Head of caudate nucleus (tissue), 42 donors: ENCODE measurements at places on chromosomes 1 and 21.

DNA sequence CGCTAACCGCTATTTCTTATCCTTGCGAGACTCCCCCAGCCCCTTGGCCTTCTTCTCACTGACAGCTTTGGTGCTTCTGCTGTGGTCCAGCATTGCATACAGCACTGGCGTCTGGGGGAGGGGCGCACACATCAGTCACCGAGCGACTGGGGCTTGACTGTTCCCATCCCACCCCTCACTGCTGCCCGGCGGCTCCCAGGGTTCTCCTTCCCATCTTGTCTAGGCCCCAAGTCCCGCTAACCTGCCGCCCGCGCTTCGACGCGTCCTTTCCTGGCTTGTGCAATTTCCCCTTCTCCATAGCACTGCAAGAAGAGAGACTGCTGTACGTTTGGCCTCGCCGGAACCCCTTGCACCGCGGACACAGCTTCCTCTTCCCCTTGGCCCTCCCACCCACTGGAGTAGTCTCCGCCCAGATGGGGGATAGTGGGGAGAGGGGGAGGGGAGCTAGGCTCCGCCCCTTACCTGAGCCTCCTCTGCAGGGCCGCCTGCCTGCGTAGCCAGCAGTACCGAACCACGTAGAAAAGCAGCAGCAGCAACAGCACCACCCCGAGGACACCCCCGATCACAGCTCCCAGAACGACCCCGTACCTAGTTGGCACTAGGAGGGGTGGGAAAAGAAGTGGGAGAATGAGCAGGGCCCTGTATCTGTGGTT is 3.8 kb downstream of the MPZ start:
- peak; percentile 61 for DNase-seq

DNA sequence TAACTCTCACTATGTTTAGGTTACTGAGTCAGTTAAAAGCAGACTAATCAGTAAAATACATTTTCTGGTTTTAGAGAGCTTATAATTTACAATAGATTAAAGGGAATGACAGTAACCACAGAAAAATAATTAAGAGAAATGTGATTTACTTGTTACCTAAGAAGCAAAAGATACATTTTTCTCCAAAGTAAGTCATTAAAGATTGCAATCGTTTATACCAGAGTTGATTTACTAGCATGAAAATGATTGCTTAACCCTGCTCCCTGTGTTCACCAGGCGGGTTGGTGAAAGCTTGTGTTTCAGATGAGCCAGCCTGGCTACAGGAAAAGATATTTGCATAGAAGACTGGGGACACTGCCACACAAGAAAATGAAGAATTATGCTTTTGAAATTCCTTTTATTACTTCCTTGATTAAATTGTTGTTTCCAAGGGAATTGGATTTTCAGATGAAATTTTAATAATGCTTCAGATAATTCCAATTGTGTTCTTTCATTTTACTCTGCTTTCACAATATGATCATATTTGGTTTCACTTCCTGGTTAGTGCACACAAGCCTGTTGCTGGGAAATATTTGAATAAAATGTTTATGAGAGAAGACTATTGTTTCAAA is 27.9 kb downstream of the LRRC8B start:
- no peak for DNase-seq

DNA sequence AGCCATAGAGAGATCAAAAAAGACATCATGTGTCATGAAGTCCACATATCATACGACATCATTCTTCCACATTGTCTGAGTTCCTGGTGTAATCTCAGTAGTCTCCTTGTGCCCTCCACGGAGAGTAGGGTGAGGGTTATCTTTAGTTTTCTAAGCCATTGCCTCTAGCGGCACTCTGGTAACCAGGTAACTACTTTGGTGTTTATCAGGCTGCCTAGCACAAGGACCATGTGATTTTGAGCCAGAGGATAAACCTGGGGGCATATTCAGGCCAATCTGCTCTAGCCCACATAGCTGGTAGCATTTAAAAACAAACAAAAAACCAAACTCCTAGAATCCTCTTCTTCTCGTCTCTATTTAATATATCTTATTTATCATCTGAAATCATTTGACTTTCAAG is 147.4 kb downstream of the GDAP2 start:
- no peak for DNase-seq

DNA sequence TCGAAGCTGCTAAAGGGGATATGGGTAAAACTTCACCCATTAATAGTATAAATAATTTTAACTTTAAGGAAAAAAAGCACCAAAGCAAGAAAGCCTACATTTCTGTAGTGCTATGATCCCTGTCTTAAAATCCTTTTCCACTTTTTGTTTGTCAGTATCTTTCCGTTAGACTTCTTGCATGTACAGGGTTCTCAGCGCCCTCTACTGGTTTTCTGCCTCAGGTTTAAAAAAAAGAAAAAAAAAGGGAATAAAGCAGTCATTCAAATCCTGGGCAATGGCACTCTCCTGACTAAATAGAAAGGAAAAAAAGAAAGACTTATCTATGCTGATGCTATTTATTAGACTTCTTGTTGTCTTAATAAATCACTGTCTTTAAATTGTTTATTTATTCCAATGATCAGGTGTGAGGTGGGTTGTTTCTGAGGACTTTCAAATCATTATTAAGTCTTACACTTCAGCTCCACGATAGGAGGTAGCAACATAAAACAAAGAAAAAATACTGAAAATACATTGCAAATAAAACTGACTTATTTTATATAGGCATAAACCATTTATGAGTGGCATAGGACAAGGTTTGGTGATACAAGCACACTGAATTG is 475.4 kb upstream of the NR5A2 start:
- peak; percentile 74 for DNase-seq

DNA sequence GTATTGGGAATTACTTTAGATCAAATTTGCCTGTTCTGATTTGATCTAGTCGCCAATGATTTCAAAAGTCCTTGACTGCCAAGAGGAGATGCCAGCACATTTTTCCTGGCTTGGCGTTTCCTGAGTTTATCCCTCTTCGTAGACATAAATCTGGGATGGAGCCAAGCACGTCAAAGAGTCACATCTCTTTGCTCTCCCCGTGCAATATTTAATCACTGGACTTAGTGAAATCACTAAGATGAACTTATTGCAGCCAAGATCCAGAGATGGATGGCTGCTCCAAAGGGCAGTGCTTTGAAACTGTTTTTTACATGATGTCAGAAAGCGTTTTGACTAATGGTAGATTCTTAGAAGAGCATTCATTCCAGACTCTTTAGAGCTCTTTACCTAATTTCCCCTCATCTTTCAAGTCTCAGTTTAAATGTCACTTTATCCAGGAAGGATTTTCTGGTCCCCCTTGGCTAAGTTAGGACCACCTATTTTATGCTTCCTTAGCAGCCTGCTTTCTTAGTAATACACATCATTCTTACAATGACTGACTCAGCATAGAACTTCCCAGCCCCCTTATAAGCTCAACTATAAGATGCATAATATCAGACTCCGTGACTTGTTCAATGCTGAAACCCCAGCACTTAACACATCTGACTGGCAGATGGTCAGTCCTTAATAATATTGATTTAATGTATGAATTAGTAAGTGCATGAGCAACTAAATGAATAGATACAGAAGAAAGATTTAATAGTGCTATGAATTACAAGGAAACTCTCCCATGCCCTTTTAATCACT is 94.4 kb upstream of the GREM2 start:
- no peak for DNase-seq

DNA sequence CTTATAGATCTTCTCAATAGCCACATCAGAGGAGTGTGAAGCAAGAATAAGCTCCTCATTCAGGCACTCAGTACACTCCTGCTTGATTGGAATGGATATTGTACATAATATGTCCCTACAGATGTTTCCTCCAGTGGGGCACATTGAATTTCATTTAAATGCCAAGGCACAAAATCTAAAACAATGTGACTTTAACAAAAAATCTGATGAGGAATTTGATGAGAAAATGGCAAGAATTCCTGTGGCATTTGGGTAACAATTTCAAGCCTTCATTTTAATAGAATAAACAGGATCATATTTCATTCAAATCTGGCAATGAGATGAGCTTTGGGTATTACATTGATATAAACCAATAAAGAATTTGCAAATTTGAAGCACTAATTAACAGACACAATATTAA is 307.7 kb upstream of the PKN2 start:
- no peak for DNase-seq

DNA sequence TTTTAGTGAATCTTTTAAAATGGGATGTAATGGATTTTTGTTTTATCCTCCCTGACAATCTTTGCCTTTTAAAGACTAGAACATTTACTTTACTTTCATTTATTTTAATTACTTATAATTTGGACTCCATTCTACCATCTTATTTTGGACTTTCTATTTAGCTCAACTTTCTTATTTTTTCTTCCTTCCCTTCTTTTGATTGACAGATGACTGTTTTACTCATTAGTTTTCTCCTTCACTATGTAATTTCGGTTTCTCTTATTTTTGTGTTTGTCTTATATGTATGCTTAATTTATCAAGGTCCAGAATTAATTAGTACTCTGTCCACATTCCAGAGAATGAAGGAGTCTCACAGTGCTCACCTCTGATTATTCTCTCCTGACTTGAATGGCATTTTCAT is 109.9 kb downstream of the PCBP3 start:
- no peak for DNase-seq

GRCh38 chr1:197914510-197914909 is 2.7 kb upstream of the LHX9 start:
- DNase-seq, result no peak

GRCh38 chr1:170071378-170071777 is 3.1 kb downstream of the KIFAP3 start:
- no peak for DNase-seq

- peak; percentile 10 for DNase-seq
These were observed 330.6 kb downstream of the RPS6KC1 start for GRCh38 chr1:213381572-213382084.

GRCh38 chr1:183288583-183288982 is 102.5 kb downstream of the LAMC2 start:
- no peak for DNase-seq

GRCh38 chr1:85278853-85279314 is 2.5 kb upstream of the BCL10 start:
- DNase-seq, result peak; percentile 50

GRCh38 chr1:29586991-29587745 is 350.8 kb downstream of the PTPRU start:
- no peak for DNase-seq

DNA sequence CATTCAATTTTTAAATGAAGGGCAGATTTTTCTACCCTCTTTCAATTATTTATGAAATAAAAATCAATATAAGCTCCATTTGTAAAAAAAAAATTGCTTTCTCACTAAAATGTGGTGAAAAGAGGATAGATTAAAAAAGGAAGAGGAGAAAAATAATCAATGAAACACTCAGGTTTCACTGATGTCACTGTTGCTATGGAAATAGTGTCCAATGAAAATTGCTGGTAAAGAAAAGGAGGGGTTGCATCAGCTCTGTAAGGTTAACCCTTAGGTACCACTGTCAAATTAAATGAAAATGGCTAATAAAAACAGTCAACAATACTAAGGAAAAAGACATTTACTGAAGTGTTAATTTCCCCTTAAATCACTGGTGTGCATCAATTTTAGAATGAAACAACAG is 91.6 kb upstream of the TTC39A start:
- DNase-seq, result no peak

DNA sequence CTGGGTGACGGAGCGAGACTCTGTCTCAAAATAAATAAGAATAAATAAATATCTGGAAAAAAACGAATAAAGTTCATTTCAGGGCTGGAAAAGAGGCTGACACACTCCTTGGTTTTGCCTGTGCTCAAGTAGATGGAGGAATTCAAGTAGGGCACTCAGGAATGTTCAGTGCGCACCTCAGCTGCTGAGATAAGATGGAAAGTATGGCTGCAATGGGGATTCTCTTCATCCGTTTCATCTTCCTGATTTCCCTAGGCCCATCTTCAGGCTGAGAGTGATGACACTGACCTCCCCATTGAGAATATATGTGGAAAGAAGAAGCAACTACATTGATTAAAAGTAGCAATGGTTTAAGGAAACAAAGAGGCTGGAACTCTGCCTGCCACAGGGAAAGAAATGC is 130.5 kb upstream of the ZNF644 start:
- no peak for DNase-seq

DNA sequence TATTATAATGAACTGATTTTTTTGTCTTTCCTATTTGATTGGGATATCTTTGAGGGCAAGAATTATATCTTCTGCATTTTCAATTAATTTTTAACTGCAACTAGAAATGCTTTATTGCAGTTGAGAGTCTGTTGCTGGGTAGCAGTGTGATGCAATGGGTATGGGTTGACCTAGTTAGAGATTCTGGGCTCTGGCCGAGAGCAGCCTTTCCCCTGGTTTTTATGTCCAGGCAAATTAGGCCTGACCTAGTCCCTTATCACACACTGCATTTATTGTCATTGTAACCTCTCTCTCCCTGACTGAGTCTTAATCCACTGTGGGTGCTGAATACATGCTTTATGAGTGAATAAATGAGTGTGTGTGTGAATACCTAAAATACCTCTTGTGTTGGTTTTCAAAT is 206.4 kb upstream of the PTGFR start:
- DNase-seq, result no peak

- DNase-seq, result no peak
These were observed 311.1 kb downstream of the AJAP1 start for GRCh38 chr1:4965346-4966075.

DNA sequence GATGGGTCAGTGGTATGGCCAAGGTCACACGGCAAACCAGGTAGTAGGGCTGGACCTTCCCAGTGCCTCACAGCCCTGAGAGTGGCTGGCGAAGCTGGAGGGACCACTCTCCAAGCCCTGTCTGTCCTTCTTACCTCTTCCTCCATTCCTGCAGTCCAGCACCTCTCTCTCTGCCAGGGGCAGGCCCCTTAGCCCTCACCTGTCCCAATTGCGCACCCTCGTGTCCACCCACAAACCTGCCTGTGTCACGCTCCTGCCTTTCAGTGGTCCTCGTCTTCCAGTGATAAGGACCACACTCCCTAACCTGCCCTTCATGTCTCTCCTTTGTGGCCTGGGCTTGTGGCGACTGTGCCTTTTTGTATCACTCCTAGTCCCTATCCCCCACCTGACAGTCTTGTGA is 3.4 kb downstream of the PODN start:
- DNase-seq, result no peak

DNA sequence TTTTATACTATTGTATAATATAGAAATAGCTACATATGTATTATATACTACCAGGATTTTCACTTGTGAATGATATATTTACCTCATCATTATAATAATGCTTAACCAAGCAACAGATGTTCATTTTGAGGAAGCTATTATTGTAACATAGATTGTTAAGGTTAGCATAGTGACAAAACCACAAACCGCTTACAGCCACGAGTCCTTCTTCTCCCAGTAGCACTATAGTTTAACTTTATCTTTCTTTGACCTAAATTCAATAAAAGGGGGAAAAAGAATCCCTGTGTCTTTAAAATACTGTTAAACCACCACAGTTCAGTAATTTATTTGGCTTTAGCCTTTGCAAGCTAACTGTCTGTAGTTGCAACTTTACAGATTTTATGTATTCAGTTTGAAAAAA is 1039.4 kb upstream of the B3GALT2 start:
- DNase-seq, result no peak

- no peak for DNase-seq
These were observed 147.0 kb downstream of the TNFSF18 start for GRCh38 chr1:172903581-172904220.

DNA sequence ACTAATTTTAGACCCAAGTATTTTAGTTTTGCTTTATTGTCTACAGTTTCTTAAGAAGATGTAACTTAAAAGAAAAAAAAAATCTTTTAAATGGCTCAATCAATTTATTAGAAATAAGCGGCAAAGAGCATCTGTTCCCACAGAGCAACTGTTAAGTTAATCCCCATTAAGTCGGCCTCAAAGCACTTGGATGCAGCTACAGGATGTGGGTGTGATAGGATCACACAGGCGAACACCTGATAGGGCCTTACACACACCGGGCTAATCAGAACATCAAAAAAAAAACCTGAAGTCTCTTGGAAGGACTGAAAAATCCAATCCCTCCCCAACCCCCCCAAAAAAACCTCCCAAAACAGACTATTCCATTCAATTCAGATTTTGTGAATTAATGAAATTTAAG is 23.0 kb downstream of the APP start:
- no peak for DNase-seq
